Activated CD4-positive, CD25-positive, alpha-beta regulatory T cell (primary cell): ENCODE measurements at places on chromosomes 7 and 10.

- DNase-seq: no peak
These were observed 5.9 kb downstream of the FOXK1 start for GRCh38 chr7:4687956-4688355.

GRCh38 chr10:100232101-100232500 lies 2.7 kb upstream of the CHUK start:
- DNase-seq: no peak

- no peak for DNase-seq
These were observed 70.2 kb downstream of the AHCYL2 start for GRCh38 chr7:129295015-129295423.

DNA sequence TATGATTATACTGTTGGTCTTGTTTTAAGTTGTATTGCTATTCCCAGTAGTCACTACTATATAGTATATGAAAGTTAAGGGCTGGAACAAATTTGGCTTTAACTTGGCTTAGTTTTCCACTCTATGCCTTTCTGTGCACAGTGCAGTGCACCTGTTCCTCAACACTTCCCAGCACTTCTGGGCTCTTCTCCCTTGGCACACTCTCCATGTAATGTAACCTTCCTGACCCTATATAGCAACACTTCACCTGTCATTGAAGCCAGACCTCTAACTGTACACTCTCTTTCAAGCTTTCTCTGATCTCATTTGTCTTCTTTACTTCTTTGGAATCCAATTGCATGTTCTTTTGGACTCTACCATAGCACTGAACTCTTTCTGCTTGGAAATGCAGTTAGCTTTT lies 83.9 kb upstream of the SMIM30 start:
- no peak for DNase-seq

DNA sequence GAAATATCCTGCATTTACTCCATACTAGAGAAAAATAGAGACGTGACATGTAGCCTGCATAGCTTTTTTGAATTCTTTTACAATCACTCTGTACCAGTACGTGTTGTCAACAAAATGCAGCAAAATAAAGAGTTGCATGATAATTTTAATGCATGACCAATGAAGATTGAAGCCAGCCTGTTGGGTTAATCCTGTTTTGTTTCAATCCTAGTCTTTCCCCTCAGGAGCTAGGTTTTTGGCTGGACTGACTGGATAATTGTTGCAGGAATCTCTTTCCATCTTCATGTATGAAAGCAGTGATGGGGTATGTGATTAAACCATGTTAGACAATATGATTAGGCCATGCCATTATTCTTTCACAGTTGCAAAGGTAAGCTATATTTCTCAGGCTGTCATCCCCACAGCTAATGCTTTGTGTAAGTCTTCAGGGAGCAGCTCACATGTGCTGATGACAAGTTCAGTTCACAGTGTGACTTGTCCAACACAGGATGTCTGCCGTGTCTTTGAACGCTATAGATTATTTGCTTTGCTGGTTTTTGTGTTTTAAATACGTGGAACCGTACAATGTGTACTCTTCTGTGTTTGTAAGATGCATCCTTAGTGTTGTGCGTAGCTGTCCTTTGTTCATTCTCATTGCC lies 24.4 kb downstream of the PAPSS2 start:
- no peak for DNase-seq

- no peak for DNase-seq
These were observed 50.1 kb upstream of the CRTAC1 start for GRCh38 chr10:98080494-98080893.

DNA sequence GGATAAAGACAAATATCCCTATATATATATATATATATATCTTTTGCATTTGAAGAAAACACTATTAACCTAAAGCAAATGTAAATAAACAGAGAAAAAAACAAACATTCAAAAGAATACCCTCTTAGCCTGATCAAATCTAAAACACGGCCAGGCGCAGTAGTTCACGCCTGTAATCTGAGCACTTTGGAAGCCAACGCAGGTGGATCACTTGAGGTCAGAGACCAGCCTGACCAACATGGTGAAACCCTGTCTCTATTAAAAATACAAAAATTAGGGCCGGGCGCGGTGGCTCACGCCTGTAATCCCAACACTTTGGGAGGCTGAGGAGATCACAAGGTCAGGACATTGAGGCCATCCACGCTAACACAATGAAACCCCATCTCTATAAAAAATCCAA lies 9.2 kb downstream of the ANXA7 start:
- DNase-seq: no peak

- DNase-seq: no peak
These were observed 200.3 kb upstream of the LYZL2 start for GRCh38 chr10:30829901-30830300.

GRCh38 chr7:158953912-158954311 lies 97.6 kb downstream of the DYNC2I1 start:
- no peak for DNase-seq

DNA sequence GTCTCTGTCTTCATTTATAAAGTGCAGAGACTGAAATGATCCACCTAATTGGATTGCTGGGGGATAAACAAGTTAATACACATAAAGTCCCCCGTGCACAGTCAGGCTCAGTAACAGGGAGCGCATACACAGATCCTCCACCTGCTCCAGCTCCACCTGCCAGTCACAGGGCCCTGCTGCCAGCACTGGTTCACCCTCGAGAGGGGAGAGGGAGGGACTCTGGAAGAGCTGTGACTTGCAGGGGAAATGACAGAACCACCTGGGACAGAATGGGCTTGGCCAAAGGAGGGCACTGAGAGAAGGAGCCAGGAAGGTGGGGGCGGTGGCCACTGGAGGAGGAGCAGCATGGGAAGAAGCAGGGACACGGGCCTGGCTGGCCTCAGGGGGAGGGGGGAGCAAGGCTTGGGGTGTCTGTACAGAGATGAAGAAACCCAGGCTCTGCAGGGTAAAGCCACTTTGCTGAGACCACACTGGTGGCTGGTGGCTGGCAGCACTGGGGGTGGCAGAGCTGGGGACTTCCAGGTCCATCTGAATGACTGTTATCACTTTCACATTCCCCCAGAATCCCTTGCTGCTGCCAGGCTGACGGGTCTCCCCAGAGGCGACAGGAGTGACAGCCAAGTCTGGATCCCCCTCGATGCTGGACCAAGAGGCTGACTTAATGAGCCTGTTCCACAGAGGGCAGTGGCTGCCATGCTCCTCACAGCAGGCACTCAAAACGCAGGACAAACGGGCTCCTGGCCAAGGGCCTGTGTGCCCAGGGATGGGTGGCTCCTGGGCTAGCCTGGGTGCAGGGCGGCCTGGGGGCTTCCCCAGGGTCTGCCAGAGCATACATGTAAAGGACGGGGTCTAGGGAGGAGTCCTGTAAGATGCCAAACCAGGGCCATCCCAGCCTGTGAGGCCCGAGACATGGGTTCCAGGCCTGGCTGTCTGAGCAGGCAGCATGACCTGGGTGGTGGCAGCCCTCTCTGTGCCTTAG lies 151.1 kb downstream of the SH3PXD2A start:
- no peak for DNase-seq
